Fibroblast of skin of right biceps (primary cell): ENCODE measurements at places on chromosomes 7 and 10.

DNA sequence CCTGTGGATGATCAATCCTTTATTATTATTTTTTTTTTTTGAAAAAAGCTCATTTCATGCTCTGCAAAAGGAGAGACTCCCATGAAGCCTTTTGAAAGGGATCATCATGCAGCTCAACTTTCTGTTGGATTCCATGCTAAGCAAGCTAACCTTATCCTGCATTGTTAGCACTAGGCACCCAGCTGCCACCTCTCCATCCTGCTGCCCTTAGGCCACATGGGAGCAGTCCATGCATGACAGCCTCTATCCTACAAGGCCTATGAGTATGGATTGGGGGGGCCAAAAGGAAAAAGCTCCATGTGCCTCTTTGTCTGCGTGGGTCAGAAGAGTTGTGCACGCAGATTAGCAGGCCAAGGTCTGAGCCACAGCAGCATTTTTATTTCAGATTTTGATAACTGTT lies 19.2 kb downstream of the SMNDC1 start:
- DNase-seq, result no peak

DNA sequence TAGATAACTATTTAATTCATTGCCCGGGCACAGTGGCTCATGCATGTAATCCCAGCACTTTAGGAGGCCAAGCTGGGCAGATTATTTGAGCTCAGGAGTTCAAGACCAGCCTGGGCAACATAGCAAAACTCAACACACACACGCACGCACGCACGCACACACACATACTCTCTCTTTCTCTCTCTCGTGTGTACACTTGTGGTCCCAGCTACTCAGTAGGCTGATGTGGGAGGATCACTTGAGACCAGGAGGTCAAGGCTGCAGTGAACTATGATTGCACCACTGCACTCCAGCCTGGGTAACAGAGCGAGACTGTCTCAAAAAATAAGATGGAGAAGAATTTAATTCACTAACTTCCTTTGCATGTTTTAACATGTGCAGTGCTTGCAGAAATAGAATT lies 38.1 kb downstream of the PTPN12 start:
- no peak for DNase-seq

- DNase-seq, result peak; percentile 99
Observed at GRCh38 chr7:47783456-47784223, 164.6 kb downstream of the PKD1L1 start.

GRCh38 chr7:124257638-124258308 lies 224.9 kb upstream of the TMEM229A start:
- no peak for DNase-seq

- no peak for DNase-seq
Observed at GRCh38 chr10:69497611-69498390, 46.5 kb downstream of the TSPAN15 start.

DNA sequence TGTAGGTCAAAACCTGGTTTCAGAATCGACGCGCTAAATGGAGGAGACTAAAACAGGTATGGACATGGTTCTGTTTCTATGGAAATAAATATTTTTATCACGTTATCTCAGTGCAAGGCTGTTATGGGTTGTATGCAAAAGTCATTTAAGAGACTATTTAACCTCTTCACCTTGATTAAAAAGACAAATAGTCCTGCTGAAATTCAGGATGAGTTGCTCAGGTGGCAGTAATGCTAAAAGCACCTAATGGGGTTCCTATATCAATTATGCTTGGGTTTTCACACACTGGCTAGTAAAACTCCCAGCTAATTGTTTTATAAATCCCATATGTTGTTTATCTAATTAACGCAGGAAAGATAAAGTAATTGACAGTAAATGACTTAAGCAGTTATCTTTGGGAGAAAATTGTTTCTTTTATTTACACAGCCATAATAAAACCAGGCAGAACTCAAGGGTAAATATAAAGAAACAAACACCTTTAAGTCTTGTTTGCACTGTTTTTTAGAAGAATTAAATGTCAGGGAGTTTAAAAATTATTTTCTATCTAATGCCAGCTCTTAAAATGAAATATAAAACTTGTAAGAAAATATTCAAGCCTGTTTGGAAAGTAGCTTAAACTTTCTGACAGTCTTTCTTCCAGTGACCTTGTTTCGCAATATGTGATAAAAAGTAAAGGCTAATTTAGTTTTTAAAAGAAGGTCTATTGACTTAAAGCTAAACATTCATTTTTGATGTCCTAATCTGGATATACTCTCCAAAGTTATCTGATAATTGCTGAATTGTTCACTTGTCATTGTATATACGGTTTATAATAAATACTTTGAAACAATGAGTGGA lies 3.2 kb downstream of the HHEX start:
- no peak for DNase-seq

DNA sequence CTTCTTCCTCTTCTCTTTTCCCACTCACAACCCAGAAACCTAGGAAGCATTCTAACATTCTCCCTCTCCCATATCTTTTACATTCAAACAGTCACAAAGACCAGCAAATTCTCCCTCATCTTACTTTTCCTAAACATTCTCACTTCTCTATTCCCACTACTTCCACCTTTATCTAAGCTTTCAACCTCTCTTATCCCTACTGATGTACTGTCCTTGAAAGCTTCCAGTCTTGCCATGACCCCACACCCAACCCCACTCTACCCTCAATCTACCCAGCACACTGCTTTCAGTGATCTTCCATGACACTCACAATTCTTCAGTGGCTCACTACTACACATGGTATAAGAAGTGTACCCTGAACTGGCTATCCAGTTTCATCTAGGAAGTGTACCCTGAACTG lies 5.3 kb downstream of the IMMP2L start:
- DNase-seq, result no peak

DNA sequence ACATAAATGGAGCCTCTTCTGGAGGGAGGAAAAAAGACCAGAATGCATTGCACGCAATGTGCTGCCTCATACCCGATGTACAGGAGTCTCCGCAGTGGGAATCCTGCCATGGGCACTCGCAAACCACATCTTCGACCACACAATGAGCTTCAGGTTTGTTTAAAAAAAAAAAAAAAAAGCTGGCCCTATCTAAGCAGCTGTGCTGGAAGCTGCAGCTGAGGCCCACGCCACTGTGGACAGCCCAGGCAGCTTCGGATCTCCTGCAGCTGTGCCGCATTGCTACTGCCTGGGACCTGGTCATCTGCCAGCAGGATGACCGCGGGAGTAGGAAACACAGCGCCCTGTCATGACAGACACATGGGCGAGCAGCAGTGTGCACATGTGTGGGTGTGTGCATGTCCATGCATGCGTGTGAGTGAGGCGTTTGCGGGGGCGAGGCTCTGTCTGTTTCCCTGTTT lies 26.0 kb downstream of the EN2 start:
- DNase-seq, result no peak

DNA sequence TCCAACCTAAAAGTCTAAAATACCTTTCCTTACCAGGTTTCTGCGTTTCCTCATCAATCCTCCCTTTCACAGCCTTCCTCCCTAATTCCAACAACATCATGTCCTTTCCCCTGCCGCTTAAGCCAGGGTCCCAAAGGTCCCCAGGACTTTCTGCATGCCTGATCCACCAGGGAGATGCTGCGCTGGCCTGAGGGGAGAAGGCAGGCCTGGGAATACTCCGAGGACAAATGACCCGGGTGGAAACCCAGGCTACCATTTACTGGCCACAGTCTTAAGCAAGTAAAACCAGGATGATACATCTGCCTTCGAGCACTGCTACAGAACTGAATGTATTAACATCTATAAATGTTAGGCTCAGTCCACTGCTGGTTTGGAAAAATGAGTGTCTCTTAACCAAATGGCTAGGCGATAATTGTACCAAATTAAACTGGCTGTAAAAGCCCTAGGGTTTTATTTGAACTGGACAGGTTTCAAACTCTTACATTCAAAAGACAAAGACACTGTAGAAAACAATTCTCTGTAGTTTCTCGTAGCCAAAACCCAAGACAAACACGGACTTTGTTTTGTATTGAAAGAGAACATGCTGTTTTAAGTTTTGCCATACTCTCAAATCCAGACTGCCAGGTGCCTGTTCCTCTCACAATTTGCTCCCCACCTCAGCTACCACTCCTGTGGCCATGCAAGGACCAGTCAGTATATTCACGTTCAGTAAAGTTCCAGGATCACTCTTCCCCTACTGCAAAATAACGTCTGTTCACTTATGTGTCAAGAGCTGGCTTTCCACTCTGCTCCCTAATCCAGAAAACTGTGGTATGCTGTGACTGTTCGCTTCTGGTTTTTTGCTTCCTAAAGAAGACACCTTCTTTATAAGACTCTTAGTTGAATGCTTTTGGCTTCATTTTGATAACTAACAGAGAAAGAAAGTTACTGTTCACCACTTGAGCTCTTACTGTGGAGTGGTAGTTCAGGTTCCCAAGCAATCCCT lies 145.7 kb downstream of the RNF216 start:
- DNase-seq, result peak; percentile 36
